ENCODE measurements at places on chromosomes 1 and 21.

GRCh38 chr1:119712342-119713038 is 756 bp downstream of the PHGDH start:
- no peak for DNase-seq

GRCh38 chr1:112322983-112323678 is 72.9 kb upstream of the CTTNBP2NL start:
- no peak for DNase-seq

DNA sequence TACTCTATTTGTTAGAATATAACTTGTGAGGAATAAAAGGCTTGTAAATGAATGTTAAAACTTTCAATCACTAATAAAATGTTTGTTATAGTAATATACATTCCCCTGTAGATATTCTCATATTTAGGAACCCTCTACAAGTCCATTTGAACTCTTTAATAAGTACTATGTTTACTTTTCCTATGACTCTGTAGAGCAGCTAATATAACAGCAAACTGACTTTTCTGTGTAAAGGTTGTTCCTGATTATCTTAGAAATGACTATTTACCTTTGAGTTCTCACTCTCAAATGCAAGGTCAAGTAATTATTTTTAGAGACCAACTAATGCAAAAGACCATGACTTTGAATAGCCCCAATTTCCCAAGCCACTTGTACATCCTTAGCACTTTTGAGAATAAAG is 130.3 kb downstream of the C1orf21 start:
- no peak for DNase-seq

GRCh38 chr1:60345049-60345448 is 271.5 kb upstream of the C1orf87 start:
- DNase-seq = no peak

DNA sequence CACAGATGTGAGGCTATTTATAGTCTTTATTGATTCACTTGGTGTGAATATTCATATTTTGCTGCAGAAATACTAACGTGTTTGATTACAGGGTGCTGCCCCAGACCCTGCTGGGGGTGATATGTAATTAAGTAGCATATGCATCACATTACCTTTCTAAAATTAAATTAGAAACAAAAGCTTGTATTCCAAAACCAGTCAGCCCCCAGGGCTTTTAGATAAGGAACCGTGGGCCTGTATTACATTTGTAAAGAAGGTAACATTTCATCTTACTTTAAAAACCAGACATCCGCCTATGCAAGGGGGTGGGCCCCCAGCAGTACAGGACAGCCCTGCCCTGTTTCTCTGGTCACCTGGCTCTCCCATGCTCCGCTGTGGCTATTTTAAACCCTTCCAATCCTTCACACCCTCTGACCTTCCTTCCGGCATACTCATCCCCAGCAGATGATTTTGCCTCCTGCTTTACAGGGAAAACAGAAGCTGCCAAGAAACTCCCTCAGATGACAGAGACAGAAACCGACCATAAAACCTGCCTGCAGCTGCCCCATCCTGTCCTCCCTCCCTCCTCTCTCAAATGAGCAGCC is 22.0 kb upstream of the KCNC4 start:
- no peak for DNase-seq

- DNase-seq = no peak
These were observed 54.5 kb downstream of the STYXL2 start for GRCh38 chr1:167148421-167148820.

GRCh38 chr1:49306507-49307070 is 529.9 kb upstream of the BEND5 start:
- no peak for DNase-seq

DNA sequence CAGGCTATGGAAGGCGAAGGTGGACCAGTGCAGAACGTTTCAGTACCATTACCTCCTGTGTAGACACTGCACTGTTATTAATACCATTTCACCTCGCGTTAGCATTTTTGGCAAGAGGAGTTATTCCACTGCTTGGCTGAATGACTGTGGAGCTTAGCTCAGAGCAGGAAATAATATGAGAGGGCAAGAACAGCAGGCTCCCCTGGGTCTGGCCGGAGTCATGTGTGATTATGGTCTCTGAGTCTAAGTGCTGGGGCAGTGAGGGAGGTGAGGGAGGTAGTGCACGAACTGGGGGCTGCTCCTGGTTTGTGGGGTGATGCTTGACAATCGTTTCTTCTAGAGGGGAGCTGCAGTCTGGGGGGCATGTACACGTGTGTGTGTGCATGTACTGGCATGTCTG is 82.9 kb downstream of the MDM4 start:
- DNase-seq = no peak

DNA sequence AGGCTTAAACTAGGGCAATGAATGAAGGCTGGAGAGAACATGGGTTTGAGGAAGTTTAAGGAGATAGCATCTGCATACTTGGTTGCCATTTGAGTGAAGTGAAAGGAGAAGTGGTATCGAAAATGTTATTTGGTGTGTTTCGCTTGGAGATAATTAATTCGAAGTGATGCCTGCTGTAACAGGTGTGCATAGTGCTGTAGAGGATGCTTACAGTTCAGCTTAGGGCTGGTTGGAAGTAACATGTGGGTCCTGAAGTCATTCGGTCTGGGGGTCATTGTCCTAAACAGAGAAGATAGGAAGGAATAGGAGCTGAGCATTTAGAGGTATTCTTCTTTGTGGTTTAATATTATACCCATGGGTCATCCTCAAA is 301 bp upstream of the NUDT17 start:
- no peak for DNase-seq

DNA sequence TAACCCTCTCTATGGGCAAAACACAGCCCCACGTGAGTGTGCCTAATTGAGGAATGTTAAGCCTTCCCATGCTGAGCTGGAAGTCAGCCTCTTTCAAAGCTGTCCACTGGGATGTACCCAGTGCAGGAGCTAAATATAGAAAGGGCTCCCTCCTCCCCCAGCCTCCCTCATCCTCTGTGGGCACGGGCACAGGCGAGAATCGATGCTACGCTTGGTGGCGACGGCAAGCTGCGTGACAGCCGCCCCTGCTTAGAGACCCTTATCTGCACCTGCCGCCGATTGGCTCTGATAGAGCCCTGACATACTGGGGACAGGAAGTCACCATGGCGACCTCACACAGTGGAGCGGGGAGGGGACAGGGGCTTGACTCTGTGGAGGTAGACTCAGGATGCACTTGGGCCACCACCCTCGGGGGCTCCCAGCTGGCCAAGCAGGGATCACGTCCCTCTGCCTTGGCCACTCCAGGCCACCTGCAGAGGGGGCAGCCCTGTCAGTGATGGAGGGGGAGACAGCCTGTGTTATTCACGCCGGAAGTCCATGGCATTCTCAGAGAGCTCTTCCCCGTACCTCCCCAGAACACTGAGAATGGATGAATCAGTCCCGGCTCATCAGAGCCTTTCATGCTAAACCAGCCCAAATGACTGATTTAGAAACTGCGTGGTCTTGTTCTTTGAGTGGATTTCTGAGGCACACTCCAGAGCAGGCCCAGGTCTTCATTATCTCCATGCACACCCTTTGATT is 84.8 kb downstream of the KCND3 start:
- DNase-seq = no peak

DNA sequence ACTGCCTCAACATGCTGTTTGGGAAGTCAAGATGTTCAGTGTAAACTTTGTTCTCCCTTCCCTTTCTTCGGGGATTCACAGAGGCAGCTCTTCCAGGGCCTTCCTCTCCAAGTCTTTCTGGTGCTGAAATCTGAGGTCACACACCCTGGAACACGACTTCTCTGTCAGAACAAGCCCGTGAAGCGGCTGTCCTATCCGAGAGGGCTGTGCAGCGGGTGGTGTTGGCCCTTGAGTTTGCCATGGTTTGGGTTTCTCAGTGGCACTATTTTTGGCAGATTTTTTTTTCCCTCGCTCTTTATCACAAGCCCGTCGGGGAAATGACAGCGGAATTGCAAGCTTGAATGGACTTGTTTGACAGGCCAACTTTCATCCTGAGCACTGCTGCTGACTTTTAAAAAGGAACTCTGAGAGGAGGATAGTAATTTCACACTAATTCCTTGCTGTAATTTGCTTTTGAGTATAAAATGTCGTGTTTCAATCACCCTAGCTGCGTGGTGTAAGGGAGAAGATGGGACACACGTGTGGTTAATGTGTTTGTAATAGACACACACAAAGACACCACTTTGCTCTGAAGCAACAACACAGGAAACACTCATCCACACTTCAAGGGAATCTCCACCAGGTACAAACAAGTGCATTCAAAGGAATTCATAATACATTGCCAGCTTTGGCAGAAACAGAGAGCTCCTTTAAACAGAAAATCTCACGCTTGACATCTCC is 60.1 kb upstream of the TARBP1 start:
- no peak for DNase-seq

GRCh38 chr1:185284533-185285276 is 32.3 kb downstream of the IVNS1ABP start:
- DNase-seq = no peak

GRCh38 chr1:111664652-111665051 is 45.1 kb downstream of the RAP1A start:
- DNase-seq = no peak

- no peak for DNase-seq
These were observed 12.8 kb upstream of the LRRC52 start for GRCh38 chr1:165531021-165531420.

- DNase-seq = no peak
These were observed 8.9 kb upstream of the PTPRF start for GRCh38 chr1:43521756-43522155.

DNA sequence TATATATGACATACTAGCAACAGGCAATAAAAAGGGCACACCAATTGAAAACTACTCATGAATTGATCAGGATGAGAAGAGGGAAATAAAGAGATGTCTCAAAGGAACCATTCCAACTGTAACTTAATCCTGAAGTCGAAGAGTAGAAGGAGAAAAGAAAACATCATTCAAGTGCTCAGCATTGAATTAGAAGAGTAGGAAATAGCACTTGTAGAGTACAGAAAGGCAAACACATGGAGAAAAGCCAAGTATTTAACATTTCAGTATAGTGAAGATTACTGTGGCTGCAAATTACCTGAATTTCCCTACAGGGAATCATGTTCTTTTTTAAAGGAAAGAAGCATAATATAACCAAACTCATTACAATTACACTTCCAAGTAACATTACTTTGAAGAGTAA is 205.0 kb downstream of the KCTD3 start:
- no peak for DNase-seq

- DNase-seq = no peak
These were observed 180.3 kb upstream of the DMRTA2 start for GRCh38 chr1:50603274-50604271.

- no peak for DNase-seq
These were observed 114.1 kb downstream of the ERG start for GRCh38 chr21:38384238-38384560.

- no peak for DNase-seq
These were observed 6.5 kb downstream of the AK5 start for GRCh38 chr1:77288275-77288674.

DNA sequence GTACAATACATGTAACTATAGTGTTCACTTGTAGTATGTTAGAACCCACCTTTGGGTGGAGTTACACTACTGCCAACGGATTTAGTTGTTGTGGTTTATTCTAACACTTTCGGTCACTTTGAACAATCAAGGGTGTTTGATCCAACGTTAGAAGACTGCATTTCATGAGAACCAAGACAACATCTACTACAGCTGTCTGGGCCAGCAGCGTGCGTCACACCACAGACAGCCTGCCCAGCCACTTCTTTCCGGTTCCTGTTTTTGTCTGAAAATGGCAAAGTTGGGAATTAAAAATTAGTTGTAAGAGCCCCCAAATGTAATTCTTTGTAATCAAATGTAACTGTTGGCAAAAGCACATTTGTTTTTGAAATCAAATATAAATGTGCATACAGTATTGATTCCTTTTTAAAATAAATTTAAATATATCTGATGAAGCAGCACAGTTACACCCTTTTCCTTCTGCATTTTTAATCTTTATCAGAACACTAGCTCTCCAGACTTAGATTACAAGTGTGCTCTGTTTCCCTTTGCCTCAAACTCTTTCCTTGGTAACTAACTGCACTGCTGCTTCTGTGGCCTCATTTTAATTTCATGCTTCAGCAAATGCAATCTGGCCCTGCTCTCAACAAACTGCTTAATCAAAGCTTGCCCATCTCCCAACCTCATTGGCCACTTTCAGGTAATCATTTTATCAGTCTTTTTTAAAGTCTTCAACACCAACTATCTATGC is 86.6 kb upstream of the DPH5 start:
- DNase-seq = peak; percentile 34

- DNase-seq = no peak
These were observed 147.3 kb downstream of the TLR5 start for GRCh38 chr1:222995620-222996309.

DNA sequence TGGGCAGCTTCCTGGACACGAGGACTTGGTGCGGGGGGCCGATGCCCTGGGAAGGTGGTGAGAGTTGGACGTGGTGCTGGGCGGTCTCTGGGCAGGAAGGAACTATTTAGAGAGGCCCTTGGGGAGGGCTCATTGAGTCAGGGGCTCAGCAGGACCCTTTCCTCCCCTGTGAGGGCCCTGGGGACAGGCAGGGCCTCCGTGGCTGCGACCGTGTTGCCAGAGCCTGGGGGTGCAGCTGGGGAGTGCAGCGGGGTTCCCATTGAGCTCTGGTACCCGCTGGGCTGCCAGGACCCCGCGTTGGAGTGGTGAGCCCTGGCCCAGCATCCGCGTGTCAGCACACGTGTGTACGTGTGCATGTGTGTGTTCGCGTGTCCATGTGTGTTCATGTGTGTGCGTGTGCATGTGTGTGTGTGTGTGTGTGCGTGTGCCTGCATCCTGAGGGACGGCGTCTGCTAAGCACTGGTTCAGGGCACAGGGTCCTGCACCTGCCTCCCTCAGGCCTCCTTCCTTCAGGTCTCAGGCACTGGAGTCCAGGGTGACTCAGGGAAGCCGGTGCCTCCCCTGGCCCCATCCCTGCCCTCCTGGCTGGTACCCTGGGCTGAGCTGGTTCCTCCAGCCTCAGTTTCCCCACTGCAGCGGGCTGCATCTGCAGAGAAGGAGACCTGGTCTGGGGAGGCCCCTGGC is 10.7 kb downstream of the RNF223 start:
- no peak for DNase-seq

DNA sequence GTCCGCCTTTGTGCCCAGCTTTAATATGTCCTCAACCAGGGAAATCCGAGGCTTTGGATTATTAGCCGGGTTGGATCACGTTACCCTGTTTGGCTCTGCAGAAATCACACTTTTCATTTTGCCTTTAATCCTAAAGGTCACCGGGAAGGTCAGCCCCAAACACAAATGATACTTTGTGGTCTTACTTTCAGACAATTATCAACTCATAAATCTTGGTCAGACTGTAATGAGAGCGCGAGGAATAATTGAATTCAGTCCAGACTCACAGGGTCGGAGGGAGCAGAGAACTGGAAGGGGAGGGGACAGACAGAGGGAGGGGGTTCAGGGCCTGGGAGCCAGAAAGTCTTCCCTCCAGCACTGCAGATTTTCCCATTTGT is 91.7 kb upstream of the NFIA start:
- no peak for DNase-seq

GRCh38 chr1:21655748-21656147 is 13.4 kb downstream of the RAP1GAP start:
- no peak for DNase-seq

DNA sequence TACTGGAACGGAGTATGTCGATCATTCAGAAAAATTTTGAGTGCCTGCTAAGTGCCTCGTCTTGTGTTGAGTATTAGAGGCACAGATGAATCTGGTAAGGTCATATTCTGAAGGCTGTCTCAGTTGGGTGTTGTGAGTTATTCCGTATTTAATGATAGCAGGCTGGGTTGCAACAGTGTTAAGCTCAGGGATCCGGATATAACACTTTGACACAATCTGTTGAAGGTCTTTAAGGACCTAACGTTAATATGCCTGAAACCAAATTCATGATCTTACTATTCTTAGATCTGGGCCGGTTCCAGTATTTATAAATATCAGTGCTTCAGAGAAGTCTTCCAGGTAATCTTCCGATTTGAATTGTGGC is 555 bp downstream of the PRPF38A start:
- DNase-seq = no peak

- DNase-seq = no peak
These were observed 18.1 kb downstream of the AHCYL1 start for GRCh38 chr1:110002695-110003094.
